ENCODE measurements at places on chromosomes 13 and 19.

DNA sequence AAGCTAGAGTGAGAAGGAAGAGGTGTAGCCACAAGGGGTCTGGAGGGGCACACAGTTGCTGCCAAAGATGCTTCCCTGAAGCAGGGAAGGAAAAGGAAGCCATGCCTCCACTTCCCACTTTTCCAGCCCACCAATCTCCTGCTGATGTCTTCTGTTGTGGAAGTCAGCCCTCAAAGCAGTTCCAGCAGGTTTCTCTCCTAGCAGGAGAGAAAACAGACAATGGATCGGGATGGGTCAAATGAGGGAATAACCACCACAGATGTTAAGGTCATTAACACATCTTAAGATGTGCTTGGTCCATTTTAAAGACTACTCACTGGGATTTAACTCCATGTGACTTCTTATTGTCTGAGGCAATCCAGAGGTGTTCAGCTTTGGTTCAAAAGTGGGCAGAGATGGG, 284.1 kb upstream of the SOX21 start:
- no peaks in the 10 kb centered on the region for H3K27me3 ChIP-seq
- H3K36me3 ChIP-seq: no peaks in the 10 kb centered on the region
- no peak for DNase-seq

DNA sequence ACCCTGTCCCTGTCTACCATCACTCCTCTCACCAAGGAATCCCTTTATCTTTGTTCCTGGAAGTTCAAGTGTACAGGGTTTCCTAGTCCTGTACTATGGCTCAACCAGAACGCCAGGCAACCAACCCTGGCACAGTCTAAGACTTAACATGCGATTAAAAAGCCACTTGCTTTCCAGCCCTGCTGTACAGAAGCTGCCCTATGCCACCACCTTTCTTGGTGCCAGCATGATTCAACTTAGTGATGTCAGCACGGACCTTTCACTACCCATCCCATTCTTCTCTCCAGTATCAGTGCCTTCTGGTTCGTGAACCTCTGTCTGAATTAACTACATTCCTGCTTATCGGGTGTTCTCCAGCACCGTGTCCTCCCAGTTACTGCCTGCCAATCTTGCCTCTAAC, 151.1 kb downstream of the KLF12 start:
- H3K27ac ChIP-seq: no peak overlapping the region
- no peaks in the 10 kb centered on the region for H3K27me3 ChIP-seq
- peaks cover 4% of the 10 kb centered on the region for H3K4me1 ChIP-seq
- no peak overlapping the region for H3K4me3 ChIP-seq

DNA sequence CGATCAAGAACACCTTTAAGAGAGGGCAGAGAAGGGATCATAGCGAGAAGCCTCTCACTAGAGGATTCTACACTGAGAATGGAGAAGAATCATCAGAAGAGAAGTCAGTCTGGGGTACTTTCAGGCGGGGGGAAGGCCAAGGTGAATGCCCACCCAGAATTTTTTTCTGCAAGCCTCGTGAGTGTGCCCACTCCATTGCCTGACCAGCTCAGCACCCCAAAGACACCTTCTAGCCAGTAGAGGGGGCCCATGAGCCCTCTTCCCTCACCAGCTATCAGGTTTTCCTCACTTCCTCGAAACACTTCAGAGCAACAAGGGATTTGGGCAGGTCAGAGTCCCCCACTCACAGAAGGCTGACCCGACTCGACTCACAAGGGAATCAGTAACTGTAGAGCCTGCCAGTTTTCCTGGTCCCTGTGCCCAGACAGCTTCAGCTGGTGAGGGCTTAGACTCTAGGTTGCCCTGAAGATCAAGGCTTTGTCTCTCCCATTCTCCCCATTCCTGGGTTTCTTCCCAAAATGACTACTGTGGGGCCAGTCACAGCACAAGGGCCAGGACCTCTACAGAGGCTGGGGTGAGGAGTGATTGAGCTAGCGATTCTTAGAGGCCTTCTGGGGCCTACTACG, 18.4 kb downstream of the NLRP13 start:
- H3K27me3 ChIP-seq: peaks cover 2% of the 10 kb centered on the region
- no peak for DNase-seq
- no peak overlapping the region for H3K27ac ChIP-seq

- DNase-seq: peak; percentile 15
- H3K27ac ChIP-seq: no peak overlapping the region
- peaks cover 6% of the 10 kb centered on the region for H3K4me1 ChIP-seq
- H3K36me3 ChIP-seq: no peaks in the 10 kb centered on the region
- no peak overlapping the region for H3K4me3 ChIP-seq
Observed at GRCh38 chr13:101916775-101917474, 464.4 kb downstream of the ITGBL1 start.

GRCh38 chr13:53237696-53238095, 209.1 kb downstream of the OLFM4 start:
- H3K4me1 ChIP-seq: no peaks in the 10 kb centered on the region
- peaks cover 1% of the 10 kb centered on the region for H3K27me3 ChIP-seq
- H3K27ac ChIP-seq: no peak overlapping the region
- H3K36me3 ChIP-seq: no peaks in the 10 kb centered on the region

Data from endothelial cell (in vitro differentiated cells).